ENCODE measurements at places on chromosomes 6 and 20.

DNA sequence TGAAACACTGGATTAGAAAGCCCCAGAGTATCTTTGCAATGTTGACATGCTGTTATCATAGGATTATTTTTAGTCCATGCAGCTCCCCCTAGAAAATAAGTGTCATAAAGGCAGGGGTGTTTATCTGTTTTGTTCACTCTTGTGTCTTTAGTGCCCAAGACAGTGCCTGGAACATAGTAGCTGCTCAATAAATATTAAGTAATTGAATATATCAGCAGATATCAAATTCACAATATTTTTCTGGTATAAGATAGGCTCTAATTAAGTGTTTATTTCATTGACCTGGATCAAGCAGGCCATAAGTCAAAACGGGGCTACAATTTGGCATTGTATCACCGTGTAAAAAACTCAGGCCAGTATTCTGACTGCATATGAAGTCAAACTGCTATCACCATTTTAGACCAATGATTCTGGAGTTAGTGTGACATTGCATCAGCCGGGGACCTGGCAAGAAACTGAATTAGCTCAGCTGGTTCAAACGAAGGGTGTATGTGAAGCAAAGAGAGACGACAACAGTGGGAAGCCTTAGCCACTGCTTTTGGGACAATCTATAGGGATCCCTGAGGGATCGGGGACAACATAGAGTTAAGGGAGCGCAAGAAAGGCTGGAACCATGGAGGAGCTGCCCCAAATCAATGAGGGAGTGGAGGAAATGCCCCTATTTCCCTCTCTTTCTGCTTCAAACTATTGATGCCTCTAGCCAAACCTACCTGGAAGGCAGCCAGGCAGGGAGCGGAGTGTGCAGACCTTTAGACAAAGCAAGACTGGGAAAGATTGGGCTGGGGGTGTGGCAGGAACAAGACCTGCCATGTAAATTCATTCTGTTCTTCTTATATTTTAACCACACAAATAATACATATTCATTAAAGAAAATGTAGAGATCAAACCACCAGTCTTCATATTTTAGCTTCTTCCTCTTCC, 112.2 kb downstream of the PLEKHG1 start:
- DNase-seq: no peak

DNA sequence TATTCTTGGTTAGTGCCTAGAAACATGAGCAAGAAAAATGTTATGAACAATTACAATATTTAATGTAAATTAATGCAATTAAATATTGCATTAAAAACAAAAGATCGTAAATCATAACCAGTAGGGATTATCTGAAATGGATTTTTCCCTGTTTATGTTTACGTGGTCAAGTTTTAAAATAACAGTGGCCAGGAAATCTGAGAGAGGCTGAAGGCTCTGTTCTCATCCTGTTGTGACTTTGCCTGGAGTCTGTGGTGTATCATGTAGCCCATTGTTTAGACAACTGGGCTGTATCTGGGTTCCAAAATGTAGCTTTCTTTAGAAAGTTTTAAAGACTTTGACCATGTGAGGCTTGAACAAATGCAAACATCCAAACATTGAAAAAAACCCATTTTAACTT, 2.4 kb downstream of the MYO6 start:
- DNase-seq: peak; percentile 51

DNA sequence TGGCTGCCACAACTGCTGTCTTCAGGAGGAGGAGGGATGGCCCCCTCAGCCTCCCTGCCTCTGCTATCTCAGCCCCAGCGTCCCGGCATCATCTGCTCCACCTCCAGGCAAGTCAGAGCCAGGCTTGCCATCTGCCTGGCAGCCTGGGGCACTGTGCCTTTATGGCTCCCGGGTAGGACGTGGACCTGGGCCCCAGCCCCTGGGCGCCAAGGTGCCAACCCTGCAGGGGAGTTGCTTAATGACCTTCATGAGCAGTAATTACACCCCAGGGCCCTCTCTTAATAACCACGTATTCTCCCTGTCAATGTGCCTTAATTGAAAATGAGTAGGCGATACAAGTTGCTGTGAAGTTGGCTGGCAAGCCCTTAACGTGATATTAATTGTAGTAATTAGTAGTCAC, 122.1 kb upstream of the MLN start:
- DNase-seq: no peak

DNA sequence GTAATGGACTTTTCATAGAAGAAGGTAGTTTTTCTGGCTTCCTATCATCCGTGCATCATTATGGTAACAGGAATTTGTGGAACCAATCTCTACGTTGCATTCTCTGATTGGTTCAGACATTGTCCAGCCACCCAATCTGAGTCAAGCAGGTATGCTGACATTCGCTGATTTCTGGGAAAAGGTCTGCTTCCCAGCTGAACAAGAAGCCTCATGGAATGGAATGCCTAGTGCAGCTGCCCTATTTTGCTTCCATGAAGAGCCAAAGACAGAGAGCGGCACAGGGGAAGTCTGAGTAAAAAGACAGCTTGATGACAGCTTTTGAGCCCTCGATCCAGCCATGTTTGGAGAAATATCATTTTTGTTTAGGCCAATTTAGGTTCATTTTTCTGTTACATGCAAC, 38.5 kb upstream of the TXLNB start:
- no peak for DNase-seq

- DNase-seq: peak; percentile 69
Measured at GRCh38 chr6:56450882-56451739, 191.6 kb downstream of the DST start.

GRCh38 chr20:13029687-13030375, 21.1 kb downstream of the SPTLC3 start:
- peak; percentile 84 for DNase-seq

DNA sequence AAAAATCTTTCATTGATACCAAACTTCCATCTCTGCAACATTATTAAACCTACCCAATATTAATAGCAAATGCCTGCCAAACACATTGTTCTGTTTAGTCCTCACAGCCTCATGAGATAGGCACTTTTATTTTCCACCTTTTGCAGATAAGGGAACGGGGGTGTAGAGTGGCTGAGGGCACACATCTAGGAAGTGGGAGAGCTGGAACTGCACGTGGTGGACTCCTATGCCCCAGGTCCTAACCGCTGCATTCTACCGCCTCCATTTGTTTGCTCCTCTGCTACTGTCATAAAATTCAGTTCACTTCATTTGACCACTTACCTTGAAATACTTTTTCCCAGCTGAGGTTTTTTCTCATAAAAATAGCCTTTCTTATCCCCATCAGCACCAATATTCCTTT, 7.6 kb downstream of the FAM217A start:
- DNase-seq: no peak

- DNase-seq: peak; percentile 66
Measured at GRCh38 chr20:25310921-25311728, 63.2 kb downstream of the PYGB start.

GRCh38 chr6:47235964-47236760, 73.5 kb downstream of the TNFRSF21 start:
- peak; percentile 27 for DNase-seq

DNA sequence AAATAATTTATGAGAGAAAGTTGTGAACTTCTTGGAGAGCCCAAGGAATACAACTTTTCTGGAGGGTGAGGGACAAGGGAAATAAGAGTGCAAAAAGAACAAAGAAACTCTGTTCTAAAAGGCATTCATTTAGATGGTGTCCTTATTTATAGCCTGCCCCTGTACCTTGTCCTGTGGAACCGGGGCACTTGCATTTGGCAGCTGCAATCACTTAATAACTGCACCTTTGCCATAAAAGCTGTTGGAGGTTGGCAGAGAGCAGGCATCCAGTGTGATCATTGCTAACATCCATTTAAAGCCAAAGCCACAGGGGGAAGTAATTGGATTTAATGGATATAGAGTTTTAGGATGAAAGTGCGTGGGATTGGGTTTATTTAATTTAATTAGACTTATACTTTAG, 50.8 kb upstream of the SGK1 start:
- no peak for DNase-seq

DNA sequence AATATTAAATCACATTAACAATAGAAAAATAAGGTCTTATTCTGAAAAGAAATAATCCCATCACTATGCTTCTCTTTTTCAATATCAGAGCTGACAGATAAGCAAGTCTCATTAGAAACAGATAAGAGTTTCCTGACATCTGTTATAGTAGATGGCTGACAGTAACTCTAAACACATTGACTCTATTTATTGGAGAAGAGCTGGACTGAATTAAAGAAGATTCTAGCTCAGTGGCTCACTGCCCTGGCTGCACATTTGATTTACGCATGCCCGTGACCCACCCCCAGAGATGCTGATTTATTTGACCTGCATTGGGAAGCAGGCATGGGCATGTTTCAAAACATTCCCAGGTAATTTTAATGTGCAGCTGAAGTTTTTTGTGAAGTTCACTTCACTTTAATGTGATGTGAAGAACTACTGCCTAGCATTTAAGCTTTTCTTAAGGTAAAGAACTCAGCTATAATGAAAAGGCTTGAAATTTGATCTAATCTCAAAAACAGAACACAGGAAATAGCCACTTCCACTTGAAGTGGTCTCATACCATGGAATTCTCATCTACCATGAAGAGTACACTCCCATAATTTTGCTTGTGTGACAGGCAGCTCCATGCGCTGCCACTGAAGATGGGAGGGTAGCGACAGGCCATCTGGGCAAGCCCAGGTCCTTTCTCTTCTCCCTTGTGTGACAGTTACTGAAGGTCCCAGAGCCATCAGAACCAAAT, 162.3 kb downstream of the TPBG start:
- DNase-seq: no peak

DNA sequence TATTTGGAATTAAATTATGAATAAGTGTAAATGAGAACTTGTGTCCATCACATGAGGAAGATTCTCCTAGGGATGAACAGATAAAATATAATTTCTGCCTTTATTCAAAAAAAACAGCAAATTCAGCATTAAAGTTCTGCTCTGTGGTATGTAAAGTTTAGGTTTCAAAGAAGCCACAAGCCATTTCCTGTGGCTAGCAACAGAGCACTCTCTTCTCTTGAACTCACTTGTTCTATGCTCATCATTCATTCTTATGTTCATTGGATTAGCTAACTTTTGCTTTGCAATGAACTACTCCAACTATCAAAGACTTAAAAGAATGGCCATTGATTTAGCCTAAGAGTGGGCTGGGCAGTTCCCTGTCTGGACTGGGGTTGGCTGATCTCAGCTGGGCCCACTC, 20.8 kb upstream of the SNRPB2 start:
- DNase-seq: no peak

- DNase-seq: peak; percentile 52
Measured at GRCh38 chr6:31769684-31770371, 7.3 kb downstream of the VWA7 start.

- DNase-seq: no peak
Measured at GRCh38 chr6:36563237-36563927, 16.1 kb upstream of the STK38 start.
